ENCODE measurements at places on chromosomes 11 and 22. TPM values are rescaled to one million over a fixed set of nuclear protein-coding genes. Genes with fewer than 3 reads are reported as not detected.
A peak's percentile ranks its signal among the peaks of the same experiment; 100 is the strongest.

DNA sequence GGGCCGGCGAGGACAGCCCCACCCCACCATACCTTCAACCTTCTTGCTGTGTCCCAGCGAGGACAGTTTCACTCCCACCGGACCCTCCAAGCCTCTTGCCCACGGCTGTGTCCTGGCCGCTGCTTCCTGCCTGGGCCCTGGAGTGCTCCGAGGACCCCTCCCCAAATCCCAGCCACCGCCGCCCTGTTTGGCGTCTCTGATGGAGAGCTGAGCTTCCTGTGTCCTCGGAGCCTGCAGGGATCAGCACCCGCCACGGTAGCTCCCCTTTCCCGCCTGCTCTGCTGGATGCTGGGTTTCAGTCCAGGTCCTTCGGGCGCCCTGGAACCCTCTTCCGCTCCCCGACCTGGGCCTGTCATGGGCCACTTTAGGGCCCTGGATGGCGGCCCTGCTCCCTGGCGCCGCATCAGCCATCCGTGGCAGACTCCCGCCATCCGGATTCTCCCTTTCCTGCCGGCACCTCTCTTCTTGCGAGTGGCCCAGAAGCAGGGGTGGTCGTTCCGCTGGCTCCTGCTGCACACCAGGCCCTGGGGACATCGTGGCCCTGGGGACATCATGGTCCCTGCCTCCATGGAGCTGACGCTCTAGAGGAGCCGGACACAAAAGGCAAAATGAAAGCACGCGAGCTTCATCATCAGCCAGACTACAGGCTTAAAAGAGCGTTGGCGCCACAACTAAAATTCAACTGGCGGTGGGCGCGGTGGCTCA is 34.3 kb upstream of the GAL start:
- H3K36me3 ChIP-seq = no peaks in the 10 kb centered on the region
- H3K27ac ChIP-seq = no peak overlapping the region
- DNase-seq = no peak
- H3K4me3 ChIP-seq = no peak overlapping the region
- H3K27me3 ChIP-seq = no peaks in the 10 kb centered on the region
- no peaks in the 10 kb centered on the region for H3K4me1 ChIP-seq

DNA sequence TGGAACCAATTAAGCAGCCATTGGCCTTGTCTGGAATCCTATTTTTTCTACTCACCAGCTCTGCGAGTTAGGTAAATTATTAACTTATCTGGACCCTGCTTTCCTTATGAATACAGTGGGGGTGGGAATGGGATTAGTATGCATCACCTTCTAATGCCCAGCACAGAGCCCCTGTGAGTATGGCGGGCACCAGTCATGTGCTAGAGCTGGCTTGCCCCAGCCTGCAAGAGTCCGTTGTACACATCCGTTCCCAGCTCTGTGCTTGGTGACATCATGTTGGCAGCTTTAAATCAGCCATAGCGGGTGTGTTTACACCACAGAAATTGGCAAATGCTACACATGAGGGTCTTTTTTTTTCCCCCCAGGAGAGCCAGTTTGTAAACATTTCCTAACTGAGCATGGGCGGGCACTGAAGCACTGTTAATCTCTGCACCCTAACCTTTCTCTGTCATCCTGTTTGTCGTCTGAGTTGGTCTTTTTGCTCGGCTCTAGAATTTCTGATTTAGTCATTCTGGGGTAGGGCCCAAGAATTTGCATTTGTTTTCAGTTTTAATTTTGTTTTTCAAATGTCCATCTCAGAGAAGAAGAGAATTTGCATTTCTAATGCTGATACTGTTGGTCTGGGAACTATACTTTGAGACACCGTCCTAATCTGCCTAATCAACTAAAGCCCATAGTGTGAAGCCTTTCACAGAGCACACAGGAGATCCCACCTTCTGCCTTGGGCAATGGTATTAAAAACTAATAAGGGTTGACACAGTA is 130.3 kb upstream of the TBCEL start:
- H3K36me3 ChIP-seq = no peaks in the 10 kb centered on the region
- no peak for DNase-seq
- H3K4me3 ChIP-seq = no peak overlapping the region
- no peaks in the 10 kb centered on the region for H3K27me3 ChIP-seq

GRCh38 chr11:30594646-30595411 is 8.7 kb upstream of the MPPED2 start:
- no peak overlapping the region for H3K4me3 ChIP-seq
- no peaks in the 10 kb centered on the region for H3K27me3 ChIP-seq

DNA sequence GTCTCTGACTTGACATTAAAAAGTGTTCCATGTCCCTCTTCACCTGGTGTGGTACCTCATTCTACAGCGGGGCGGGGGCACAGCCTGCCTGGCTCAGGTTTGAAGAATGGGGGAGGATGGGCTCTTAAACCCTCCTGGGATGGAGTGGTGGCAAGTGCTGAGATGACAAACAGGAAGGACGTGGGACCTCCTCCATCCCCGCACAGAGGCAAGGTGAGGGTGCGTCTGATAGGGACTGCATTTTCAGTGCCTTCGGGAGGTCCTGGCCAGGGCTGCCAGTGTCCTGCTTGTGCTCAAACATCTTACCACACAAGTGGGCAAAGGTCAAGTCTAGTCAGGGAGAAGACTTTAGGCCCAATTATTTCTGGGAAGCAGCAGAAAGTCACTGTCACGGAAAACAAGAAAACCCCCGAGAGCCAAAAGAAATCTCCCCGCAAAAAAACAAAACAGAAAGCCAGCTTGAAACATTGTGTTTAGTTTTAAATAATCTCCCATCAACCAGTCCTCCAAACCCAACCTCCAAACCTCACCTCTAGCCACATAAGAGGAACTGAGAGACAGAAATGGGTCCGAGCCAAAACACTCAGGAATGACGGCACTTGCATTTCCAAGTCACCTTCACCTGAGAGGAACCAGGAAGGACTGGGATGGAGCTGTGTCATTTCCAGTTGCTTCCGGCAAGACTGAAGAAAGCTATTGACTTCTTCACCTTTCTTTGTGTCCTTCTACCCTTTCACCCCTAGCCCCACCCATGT is 966.5 kb downstream of the NTM start:
- H3K4me3 ChIP-seq = no peak overlapping the region
- peaks cover 1% of the 10 kb centered on the region for H3K4me1 ChIP-seq
- H3K27me3 ChIP-seq = no peaks in the 10 kb centered on the region
- no peak for DNase-seq
- no peak overlapping the region for H3K27ac ChIP-seq

DNA sequence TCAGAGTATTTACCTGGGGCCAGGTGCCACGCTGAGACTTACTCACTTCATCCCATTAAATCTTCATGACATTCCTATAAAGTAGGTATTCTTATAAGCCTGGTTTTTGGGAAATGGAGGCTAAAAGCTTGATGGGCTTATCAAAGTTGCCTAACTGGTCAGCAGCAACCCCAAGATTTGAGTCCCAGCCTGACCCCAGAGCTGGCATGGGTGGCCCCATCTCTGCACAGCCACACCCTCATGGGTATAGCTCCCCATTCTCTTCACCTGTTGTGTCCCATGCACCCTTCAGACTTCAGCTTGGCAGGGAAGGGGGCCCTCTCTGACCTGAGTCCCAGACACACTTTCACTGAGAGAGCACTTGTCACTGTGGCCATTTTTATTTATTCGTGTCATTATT is 37.4 kb upstream of the TP53I11 start:
- no peak overlapping the region for H3K27ac ChIP-seq
- H3K36me3 ChIP-seq = no peaks in the 10 kb centered on the region
- H3K4me1 ChIP-seq = no peaks in the 10 kb centered on the region
- H3K4me3 ChIP-seq = no peak overlapping the region

GRCh38 chr22:37020192-37020479 is 594 bp downstream of the MPST start:
- H3K36me3 ChIP-seq = peaks cover 22% of the 10 kb centered on the region
- H3K4me3 ChIP-seq = peak overlapping the region; percentile 63
- H3K4me1 ChIP-seq = peaks cover 19% of the 10 kb centered on the region
- peak overlapping the region; percentile 89 for H3K27ac ChIP-seq

DNA sequence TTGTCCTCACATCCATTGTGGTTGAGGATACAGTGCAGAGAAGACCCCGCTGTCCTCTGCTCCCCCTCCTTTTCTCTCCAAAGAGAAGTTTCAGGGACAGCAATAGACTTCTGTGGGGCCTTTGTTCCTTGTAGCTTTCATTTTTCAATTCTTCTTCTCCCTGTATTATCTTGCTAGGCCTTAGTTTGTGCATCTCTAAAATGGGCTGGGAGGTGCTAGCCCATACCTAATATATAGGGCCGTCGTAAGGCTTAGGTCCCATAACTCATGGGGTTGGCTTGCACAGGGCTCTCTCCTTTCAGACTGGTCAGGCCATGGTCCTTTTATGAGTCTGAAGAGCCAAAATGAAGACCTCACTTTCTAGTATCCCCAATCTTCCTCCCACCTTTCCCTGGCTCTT is 33.0 kb downstream of the ZBTB16 start:
- no peaks in the 10 kb centered on the region for H3K36me3 ChIP-seq
- DNase-seq = no peak
- H3K27me3 ChIP-seq = no peaks in the 10 kb centered on the region
- H3K27ac ChIP-seq = no peak overlapping the region

The TRIM51 gene
- total RNA-seq = not detected

Data from H1 (cell line).